ENCODE measurements at places on chromosomes 7 and 10.

DNA sequence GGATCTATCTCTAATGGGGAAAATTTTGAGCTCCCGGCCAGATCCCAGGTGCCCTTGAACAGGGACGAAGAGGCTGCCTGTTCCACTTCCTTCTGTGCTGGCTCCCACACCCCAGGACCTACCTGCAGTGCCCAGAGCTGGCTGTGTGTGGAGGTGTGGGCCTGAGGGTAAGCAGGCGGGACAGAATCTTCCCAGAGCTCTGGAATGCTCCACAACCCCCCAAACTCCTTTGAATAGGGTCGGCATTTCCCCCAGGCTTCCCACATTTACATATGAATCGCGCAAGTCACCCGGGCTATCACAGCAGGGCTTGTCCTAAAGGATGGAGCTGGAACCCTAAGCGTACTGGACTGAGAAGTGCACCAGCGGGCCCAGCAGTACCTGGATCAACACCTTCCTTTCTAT is 95.9 kb downstream of the DNMBP start:
- no peak for DNase-seq

DNA sequence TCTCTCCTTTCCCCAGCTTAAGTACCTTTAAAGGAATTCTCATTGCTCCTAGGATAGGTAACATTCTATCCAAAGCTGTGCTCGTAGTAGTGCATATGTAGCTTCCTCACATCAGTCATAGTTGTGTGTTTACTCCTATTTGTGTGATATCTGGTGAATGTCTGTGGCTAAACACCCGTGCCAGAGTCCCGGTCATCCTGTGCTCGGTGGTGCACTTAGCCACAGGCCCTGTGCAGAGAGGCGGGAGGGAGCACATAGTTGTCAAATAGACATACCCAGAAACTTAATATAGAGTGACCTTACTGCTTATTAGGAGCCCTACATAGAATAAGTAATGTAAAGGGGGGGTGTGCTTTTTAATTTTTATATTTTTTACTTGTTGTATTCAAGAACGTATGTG is 76.6 kb downstream of the RBM33 start:
- DNase-seq, result no peak

DNA sequence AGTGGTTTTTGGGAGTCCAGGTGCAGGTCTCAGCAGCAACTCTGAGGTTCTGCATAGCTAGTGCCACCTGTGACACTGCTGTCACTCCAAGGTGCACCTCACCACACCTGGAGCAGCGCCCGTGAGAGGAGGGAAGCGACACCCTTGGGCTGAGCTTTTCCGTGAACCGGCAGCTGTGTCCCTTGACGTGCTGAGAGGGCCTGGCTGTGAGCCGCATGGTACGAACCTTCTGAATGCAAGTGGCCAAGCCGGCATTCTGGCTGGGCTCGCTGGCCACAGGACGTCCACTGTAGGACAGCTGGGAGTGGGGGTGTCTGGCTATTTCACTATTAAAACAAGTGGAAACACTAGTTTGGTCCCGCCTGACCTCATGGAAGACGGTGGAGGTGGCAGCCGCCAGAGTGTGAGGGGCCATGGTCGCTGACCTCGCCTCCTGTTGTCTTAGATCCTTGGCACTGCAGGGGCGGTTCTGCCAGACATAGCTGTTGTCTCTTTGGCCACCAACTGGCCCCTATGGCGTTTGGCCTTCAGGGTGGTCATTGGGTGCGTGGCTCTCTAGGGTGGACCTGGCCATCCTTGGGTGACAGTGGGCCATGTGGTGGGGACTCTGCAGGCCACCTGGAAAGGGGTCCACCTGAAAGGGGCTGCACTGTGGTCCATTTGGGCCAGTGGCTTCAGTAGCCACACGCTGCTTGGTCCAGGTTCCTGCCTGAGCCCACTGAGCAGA is 12.9 kb downstream of the INPP5A start:
- DNase-seq, result no peak

GRCh38 chr10:78148961-78149612 is 115.4 kb downstream of the RPS24 start:
- no peak for DNase-seq

GRCh38 chr7:20220921-20221547 is 3.9 kb upstream of the MACC1 start:
- no peak for DNase-seq

- no peak for DNase-seq
Observed at GRCh38 chr10:70228491-70228890, 4.7 kb downstream of the PPA1 start.

GRCh38 chr7:87926581-87927461 is 7.2 kb upstream of the ADAM22 start:
- DNase-seq, result peak; percentile 49

- DNase-seq, result no peak
Observed at GRCh38 chr10:90421874-90422273, 436.0 kb downstream of the HTR7 start.

- DNase-seq, result no peak
Observed at GRCh38 chr7:99352247-99352646, 22.3 kb upstream of the ARPC1B start.

GRCh38 chr10:69455006-69455763 is 3.9 kb downstream of the TSPAN15 start:
- DNase-seq, result no peak

DNA sequence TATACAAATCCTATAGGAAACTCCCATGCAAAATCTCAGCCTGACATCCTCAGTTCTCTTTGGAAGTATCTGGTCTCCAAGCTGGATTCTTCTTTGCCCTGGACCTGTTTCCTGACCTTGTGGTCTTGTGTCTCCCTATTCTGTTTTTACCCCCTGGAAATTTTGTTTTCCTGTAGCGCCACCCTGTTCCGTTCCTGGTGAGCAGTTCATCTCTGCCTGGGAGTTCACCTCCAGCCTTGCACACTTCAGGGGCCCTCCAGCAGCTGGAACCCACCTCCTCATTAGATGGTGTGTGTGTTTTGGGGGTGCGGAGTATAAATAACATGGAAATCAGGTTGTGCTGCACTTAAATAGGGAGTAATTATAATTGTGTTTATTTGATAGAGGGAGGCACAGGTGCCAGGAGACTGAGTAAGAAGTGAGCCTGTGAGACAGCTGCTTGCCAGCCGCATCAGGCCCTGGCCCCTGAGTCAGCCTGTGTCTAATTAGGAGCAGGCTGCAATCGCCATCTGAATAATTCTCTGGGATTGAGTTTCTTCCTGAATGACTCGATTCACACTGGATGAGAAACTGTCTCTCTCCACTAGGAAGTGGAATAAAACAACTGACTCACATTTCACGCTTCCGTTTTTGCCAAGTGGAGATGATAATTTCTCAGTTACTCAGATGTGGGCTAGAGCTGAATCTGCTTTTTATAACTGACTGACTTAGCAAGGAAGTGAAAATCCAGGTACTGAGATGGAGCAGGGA is 69.4 kb upstream of the HECTD2 start:
- no peak for DNase-seq

GRCh38 chr10:110419265-110419664 is 78.4 kb upstream of the DUSP5 start:
- DNase-seq, result no peak

DNA sequence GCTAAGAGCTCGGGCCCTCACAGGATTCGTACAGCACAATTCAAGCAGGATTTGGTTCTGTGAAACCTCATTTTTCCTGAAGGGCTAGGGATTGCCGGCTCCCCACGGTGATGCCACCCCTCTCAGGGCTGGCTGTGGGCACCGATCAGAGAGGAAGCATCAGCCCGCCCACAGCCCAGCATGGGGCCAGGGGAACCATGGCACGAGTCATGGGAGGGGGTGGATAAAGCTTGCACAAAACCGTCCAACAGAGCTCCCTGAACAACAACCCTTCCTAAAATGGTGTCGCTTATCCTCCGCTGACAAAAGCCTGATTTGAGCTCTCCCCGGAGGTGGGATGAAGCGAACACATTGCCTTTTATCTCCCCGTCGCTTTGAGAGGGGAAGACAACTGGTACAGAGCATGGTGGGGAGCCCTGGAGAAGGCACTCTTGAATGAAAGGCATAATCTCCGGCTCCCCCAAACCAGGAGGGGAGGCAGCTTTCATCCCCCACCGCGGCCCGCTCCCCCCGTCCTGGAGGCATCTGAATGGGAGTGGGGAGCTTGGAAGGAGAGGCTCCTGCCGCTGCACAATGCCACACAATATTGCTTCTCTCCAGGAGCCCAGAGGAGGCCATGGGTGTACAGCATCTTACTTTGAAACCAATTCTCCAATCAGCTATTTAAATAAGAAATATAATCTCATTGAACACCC is 144.0 kb downstream of the RPS24 start:
- DNase-seq, result no peak

DNA sequence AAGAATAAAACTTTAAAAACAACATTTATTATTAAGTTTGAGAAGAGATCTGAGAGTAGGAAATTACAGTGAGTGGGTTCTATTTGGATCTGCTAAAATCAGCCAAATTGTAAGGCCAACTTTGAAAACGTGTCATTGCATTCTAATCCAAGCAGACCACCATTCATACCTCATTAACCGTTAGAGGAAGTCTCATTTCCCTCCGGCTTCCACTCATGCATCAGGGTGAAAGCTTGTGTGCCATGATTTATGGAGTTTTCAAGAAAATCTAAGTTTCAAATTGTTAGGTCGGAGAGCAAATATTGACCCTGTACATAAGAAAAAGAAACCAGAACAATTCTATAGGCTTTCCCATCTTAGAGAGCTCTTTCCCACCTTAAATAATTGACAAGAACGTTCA is 166.6 kb upstream of the NRG3 start:
- no peak for DNase-seq

GRCh38 chr10:97914837-97915211 is 65.2 kb downstream of the GOLGA7B start:
- peak; percentile 22 for DNase-seq

DNA sequence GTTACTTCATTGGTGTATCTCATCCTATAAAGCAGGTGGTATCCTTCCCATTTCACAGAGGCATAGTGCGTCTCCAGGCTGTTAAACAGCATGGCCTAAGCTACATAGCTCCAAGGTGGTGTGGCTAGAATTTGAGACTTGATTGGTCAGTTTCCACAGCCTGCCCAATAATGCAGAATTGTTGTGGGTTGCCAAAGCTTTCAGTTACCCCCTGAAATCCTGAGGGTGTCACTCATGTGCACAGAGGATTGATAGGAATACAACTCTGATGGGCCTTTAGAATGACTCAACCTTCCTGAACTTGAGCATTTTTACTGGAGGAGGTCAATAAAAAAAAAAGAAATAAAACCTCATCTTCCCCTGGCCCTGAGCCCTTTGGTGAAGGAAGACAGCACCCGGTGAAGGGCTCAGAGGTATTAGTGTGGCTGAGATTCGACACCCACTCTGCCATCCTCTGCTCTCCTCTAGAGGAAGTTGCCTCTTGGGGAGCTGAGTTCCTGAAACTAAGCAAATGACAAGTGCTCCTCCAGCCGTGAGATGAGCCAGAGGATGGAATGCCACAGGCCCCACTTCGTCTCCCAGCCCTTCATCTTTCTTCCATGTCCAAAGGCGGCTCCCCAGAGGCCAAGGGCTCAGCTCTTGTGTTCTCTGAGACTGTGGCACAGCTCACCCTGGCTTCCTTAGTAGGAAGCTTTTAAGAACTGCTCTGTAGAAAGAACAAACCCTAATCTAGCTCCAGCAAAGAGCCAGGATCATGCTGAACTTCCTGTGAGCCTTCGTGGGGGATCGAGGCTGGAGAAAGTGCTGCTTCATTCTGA is 1.0 kb downstream of the ACSL5 start:
- DNase-seq, result no peak

- DNase-seq, result no peak
Observed at GRCh38 chr10:14623931-14624330, 150.8 kb downstream of the FAM107B start.

GRCh38 chr7:107322015-107322414 is 147.8 kb upstream of the GPR22 start:
- DNase-seq, result no peak

DNA sequence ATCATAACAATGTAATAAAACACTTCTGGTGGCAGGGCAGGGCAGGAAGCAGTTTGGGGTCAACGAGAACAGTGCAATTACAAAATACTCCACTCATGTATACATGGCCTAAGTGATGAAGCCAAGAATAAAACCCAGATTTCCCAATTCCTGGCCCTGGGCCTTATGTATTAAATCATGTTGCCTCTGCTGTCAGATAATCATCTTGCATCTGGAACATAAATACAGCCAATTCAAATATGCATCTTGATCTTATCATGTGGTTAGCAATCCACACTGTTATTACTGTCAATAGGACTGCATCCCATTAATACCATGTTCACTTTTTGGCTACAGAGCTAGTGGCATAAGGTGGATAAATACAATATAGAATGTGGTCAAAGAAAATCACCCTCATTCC is 186.5 kb upstream of the SLC25A13 start:
- DNase-seq, result no peak

DNA sequence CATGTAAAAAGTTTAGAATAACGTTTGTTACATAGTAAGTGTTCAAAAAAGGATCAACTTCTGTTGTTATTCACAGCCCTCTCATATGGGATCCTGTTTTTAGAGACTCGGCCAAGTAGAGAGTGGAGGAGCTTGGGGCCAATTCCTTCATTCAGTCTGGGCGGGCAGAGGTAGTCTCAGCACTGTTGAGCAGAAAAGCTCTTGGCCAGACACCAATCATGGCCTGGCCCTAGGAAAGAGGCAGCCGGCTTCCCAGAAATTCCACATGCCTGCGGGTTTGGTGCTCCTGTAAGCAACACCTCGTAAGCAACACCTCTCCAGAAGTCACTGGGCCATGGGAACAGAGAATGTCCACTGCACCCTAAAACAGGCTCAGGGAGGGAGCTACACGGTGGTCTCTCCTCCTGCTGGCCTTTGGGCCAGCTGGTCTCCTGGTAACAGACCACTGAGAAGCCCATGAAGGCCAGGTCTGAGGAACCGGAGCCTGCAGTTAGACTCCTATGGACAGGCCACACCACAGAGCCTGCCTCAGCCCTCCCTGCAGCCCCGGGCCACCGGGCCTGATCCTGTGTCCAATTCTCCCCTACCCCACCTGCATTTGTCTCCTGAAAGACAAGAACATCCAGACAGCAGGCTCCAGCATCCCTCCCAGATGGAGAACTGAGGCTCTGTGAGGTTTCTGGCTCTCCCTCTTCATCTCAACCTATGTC is 149.1 kb downstream of the GRID1 start:
- DNase-seq, result no peak

Measured in NCI-H1436 treated with DMSO at 0.1 percent for 48 hours (cell line).